HepG2 (cell line): ENCODE measurements at places on chromosomes 13 and 19.

GRCh38 chr19:44570984-44571684 is 41.7 kb upstream of the CEACAM20 start:
- H3K4me1 ChIP-seq: peaks cover 32% of the 10 kb centered on the region
- peak; percentile 80 for DNase-seq
- no peaks in the 10 kb centered on the region for H3K27me3 ChIP-seq
- H3K27ac ChIP-seq: peak overlapping the region; percentile 55
- H3K4me3 ChIP-seq: peak overlapping the region; percentile 40

- H3K36me3 ChIP-seq: no peaks in the 10 kb centered on the region
- DNase-seq: no peak
- H3K4me3 ChIP-seq: no peak overlapping the region
- H3K27me3 ChIP-seq: no peaks in the 10 kb centered on the region
- H3K4me1 ChIP-seq: no peaks in the 10 kb centered on the region
Observed at GRCh38 chr13:78309497-78310180, 293.7 kb downstream of the POU4F1 start.

GRCh38 chr13:48069573-48069972 is 25.3 kb downstream of the MED4 start:
- no peak overlapping the region for H3K27ac ChIP-seq
- no peaks in the 10 kb centered on the region for H3K27me3 ChIP-seq
- H3K36me3 ChIP-seq: peaks cover 23% of the 10 kb centered on the region
- DNase-seq: no peak

GRCh38 chr13:109401307-109401706 is 385.1 kb downstream of the IRS2 start:
- no peak for DNase-seq
- no peaks in the 10 kb centered on the region for H3K4me1 ChIP-seq
- H3K27ac ChIP-seq: no peak overlapping the region

GRCh38 chr13:70534466-70534865 is 426.2 kb upstream of the KLHL1 start:
- H3K36me3 ChIP-seq: no peaks in the 10 kb centered on the region
- DNase-seq: no peak
- no peak overlapping the region for H3K27ac ChIP-seq
- no peak overlapping the region for H3K4me3 ChIP-seq
- H3K4me1 ChIP-seq: no peaks in the 10 kb centered on the region
- H3K27me3 ChIP-seq: no peaks in the 10 kb centered on the region

DNA sequence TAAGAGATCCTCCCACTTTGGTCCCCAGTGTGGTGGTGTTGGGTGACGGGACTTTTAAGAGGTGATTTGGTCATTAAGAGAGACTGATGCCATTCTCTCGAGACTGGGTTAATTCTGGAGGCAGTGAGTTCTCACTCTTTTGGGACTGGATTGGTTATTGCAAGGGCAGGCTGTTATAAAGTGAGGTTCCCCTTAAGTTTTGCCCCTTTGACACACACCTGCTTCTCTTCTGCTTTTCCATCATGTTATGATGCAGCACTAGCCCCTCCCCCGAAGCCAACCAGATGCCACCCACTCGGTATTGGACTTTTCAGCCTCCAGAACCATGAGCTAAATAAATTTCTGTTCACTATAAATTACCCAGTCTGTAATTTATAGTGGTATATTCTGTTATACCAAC is 16.3 kb upstream of the GRAMD1A start:
- H3K27me3 ChIP-seq: no peaks in the 10 kb centered on the region
- peaks cover 26% of the 10 kb centered on the region for H3K4me1 ChIP-seq
- no peak overlapping the region for H3K4me3 ChIP-seq
- no peak for DNase-seq
- no peaks in the 10 kb centered on the region for H3K36me3 ChIP-seq
- H3K27ac ChIP-seq: no peak overlapping the region

DNA sequence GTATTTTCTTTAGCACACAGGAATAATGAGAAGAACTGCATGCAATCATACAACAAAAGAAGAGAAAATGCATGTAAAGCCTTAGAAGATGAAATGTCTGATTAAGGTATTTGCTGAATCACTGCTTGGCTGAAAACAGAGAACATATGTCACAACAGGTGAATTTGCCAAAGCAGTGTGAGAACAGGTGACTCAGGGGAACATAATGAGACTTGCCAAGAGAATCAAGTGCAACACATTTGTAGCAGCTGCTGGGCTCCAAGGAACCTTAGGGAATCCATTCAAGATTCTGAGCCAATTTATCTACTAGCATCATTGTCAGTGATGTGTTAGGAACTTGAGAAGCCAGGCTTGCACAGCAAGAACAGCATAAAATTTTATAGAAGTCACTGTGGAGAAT is 273.1 kb downstream of the PCDH20 start:
- H3K4me3 ChIP-seq: no peak overlapping the region
- no peaks in the 10 kb centered on the region for H3K36me3 ChIP-seq
- H3K27ac ChIP-seq: no peak overlapping the region
- DNase-seq: no peak
- no peaks in the 10 kb centered on the region for H3K4me1 ChIP-seq

- no peak overlapping the region for H3K27ac ChIP-seq
- H3K4me3 ChIP-seq: no peak overlapping the region
- H3K4me1 ChIP-seq: no peaks in the 10 kb centered on the region
- H3K36me3 ChIP-seq: no peaks in the 10 kb centered on the region
- DNase-seq: no peak
- H3K27me3 ChIP-seq: no peaks in the 10 kb centered on the region
Observed at GRCh38 chr13:37087486-37087885, 18.0 kb downstream of the CSNK1A1L start.

DNA sequence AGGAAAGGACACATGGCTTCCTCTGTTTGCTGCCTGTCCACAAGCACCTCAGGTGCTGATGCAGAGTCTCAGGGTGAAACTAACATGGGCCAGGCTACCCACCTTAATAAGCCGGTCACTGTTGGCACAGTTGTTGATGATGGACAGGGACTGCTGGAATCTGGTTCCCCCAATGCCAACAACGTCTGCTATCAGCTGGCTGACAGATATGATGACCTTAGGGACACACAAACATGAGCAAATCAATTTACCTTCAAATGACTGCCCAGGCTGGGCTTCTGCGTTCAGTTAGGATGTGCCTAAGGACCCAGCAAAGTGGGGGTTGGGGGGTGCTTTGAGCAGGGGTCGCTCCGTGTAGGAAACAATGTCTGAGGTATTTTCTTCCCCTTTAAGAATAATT is 77.1 kb upstream of the SLC15A1 start:
- H3K27me3 ChIP-seq: no peaks in the 10 kb centered on the region
- DNase-seq: no peak
- no peak overlapping the region for H3K4me3 ChIP-seq
- H3K4me1 ChIP-seq: no peaks in the 10 kb centered on the region
- H3K27ac ChIP-seq: no peak overlapping the region

DNA sequence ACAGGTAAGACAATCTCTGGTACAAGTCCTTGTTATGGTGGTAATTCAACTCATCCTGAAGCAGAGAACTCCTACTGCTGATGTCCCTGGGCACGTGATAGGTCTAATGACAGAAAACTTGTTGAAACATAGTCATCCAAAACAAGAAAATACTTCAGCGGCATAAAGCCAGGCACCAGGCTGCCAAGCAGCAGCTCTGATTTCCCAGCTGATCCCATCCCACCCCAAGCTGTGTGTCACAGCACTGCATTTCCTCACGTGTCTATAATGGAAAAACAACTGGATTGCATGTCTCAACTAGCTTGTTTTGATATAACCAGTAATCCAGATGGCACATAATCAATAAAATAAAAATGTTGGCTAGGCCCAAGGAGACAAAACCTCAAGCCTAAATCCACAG is 64.8 kb downstream of the MIPEP start:
- no peak for DNase-seq
- H3K27ac ChIP-seq: no peak overlapping the region
- no peaks in the 10 kb centered on the region for H3K36me3 ChIP-seq
- no peak overlapping the region for H3K4me3 ChIP-seq

DNA sequence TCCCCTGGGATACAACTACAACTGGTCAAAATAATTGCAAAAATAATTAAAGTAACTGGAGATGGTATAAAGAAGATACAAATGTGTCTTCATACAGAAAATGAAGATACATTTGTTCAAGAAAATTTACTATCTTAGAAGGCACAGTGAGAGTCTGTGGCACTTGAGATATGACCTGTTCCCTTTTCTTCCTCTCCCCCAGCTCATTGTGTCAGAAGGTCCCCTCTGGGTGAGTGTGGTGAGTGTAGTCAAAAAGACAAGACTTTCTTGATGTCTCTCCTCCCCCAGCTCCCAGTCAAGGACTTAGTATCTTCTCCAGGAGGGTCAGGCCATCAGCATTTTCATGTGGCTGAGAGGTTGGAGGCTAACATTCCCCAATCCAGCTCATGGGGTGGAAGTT is 51.7 kb downstream of the EDNRB start:
- no peaks in the 10 kb centered on the region for H3K4me1 ChIP-seq
- no peaks in the 10 kb centered on the region for H3K36me3 ChIP-seq
- no peak overlapping the region for H3K27ac ChIP-seq
- DNase-seq: no peak
- no peak overlapping the region for H3K4me3 ChIP-seq

- H3K4me3 ChIP-seq: peak within 1 kb of the TSS; percentile 72
- no peaks in the 10 kb centered on the region for H3K36me3 ChIP-seq
- peaks cover 51% of the 10 kb centered on the region for H3K4me1 ChIP-seq
- no peak within 1 kb of the TSS for H3K27ac ChIP-seq
Observed at GRCh38 chr19:41218615-41219507, at the start of gene AXL. Gene AXL, plus strand, starts transcription at chr19:41219223. Its CDS starts 170 bp downstream, at chr19:41219393.

DNA sequence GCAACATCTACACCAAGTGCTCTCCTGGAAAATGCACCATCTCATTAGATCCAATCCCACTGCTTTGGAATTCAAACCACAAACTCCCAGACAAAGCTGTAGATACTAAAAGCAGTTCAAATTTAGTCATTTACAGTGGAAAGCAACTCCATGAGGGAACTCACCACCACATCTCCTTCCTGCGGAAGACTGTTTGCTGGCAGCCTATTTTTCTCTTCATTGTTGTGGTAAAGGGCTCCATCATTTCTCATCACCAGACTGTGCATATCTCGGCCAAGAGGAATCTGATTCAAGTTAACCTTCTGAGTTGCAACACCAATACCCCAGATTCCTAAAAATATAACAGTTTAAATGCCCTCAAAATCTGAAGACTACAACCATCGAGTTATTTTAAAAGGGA is 8.4 kb downstream of the SPRYD7 start:
- H3K27ac ChIP-seq: no peak overlapping the region
- H3K36me3 ChIP-seq: no peaks in the 10 kb centered on the region
- no peaks in the 10 kb centered on the region for H3K4me1 ChIP-seq
- no peaks in the 10 kb centered on the region for H3K27me3 ChIP-seq
- no peak overlapping the region for H3K4me3 ChIP-seq

DNA sequence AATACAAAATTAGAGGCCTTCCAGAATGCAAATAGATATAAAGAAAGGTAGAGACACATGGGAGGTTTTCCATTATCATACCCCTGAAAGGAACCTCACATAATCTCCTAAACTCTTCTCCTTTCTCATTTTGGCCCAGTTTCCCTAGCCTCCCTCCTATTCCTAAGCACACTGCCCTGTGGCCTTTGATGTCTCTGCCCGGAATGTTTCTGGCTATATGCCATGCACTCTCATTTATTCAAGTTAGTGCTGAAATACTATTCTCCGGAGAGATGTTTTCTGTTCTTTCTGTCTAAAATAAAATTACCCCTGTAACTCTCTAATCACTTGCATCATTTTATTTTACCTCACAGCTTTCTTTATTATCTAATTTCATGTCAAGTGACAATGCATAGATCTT is 1287.7 kb downstream of the SLITRK5 start:
- no peak overlapping the region for H3K4me3 ChIP-seq
- no peaks in the 10 kb centered on the region for H3K27me3 ChIP-seq
- DNase-seq: no peak
- no peaks in the 10 kb centered on the region for H3K36me3 ChIP-seq
- no peak overlapping the region for H3K27ac ChIP-seq

DNA sequence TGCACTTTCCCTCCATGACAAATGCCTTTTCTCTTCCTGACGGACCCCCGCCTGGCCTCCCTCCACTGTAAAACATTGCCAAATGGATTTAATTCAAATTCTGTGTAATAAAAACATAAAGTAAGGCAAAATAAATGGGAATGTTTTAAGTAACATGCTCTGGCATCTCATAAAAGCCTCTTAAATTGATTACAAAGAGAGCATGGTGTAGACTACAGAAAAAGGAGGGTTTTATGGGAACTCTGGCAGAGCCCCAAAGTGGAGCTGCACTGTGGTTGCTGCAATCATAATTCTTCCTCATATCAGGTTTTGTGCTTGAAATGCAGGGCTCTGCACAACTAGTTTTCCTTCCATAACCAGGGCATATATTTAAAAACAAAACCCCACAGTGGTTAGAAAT is 44.3 kb upstream of the SIAH3 start:
- DNase-seq: no peak
- H3K27ac ChIP-seq: no peak overlapping the region
- no peaks in the 10 kb centered on the region for H3K4me1 ChIP-seq
- no peaks in the 10 kb centered on the region for H3K36me3 ChIP-seq

DNA sequence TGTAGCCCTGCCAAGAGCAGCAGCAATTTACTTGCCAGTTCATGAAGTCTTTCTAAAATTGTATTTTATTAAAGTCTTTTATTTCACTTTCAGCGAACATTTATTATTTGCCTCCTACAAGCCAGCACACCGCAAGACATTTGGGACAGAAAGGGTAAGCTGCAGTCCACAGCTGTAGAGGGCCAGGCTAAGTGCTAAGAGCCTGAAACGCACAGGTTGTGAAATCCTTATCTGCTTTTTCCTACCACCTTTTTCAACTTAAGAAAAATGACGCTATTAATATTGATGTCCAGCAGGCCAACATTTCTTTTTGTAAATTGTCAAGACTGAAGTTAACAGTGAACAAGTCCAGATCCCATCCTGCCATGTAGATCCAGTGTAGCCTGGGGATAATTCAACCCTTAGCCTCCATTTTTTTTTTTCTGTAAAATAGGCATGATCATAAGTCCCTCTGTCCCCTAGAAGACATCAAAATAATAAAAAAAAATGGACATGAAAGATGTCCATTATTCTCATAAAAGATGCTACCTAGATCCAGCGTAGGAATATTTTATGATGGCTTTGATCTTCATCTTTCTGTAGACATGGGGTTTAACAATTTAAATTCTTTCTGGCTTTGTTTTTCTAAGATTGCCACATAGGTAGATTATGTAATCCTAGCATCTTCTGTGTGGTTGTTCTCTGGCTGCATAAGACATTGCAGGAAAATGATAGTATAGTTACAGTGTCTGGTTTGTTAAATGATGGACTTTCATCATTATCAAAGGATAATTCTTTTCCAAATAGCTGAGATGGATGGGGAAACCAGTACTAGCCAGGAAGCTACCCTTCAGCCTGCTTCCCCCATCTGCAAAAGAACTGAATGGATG is 128.4 kb downstream of the SHISA2 start:
- no peak for DNase-seq
- no peaks in the 10 kb centered on the region for H3K36me3 ChIP-seq
- H3K4me1 ChIP-seq: no peaks in the 10 kb centered on the region
- H3K4me3 ChIP-seq: no peak overlapping the region

DNA sequence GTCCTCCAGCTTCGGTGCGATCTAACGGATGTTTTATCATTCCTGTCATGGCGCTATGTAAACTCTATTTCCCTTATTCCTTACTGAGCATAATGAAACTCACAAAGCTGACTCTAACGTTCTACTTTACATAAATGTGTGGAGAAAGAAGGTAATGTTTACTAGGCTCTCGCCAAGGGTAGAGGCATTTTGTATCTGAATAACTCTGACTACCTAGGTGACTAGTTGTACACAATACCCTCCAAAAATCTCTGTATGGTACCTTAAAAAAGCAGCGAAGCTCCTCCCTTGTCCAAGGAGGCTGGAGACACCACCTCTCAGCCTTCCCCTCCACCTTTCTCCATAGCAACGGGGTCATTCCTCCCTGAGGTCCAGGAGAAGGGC is 316 bp upstream of the ZNF530 start:
- no peaks in the 10 kb centered on the region; the same call in 2 of the 3 replicates for H3K36me3 ChIP-seq
- H3K4me3 ChIP-seq: peak overlapping the region; percentile 89
- no peaks in the 10 kb centered on the region for H3K27me3 ChIP-seq
- no peak for DNase-seq
- H3K4me1 ChIP-seq: peaks cover 19% of the 10 kb centered on the region
- no peak overlapping the region for H3K27ac ChIP-seq
